Skeletal muscle cell (primary cell): ENCODE measurements at places on chromosomes 4 and X.

DNA sequence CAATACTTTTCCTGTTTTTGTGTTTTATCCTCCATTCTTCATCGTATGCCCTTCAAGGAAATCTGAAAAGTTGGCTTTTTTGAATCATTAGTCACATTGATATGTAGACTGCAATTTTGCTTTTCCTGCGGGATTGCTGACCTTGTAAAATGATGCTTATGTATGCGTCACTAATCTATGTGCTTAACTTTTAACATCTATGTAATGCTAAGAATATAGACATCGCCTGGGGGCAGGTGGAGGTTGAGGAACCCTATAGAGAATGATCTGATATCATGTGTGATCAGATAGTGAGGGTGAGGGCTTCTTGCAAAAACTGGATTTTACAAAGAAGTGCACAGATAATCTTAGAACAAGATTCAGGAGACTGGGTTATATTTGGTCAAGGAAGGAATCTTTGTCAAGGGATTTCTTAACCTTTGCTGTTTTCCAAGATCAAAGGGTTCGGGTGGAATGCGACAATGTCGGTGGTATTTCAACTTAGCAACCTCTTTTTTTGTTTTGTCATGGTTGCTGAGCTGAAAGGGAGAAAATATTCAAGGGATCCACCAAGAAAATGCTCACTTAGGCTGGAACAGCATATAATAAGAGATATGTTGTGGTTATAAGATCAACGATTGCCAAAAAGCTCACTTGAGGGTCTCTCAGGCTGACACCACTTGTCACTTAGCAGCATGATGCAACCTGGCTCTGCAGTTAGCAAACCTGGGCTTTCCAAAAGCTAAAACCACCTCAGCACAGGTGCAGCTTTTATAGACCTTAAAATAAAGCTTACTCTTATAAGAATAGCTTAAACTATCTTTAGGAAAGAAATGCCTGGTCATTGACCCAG, 70.6 kb upstream of the PUDP start:
- DNase-seq: no peak

GRCh38 chr4:6641164-6641970, 882 bp downstream of the MRFAP1 start:
- no peak for DNase-seq

DNA sequence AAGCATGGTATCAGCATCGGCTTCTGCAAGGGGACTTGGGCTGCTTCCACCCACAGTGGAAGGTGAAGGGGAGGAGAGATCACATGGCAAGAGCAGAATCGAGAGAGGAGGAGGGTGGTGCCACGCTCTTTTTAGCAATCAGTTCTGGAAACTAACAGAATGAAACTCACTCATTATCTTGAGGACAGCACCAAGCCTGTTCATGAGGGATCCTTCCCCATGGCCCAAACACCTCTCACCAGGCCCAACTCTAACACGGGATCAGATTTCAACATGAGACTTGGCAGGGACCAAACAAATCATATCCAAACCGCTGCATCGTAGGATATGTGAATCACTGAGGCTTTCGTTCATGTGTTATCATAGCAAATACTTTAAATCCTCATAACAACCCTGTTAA, 125.5 kb downstream of the GPC3 start:
- peak; percentile 56 for DNase-seq

- DNase-seq: no peak
Observed at GRCh38 chr4:89551191-89551590, 243.6 kb upstream of the GPRIN3 start.
